Upper lobe of right lung (tissue), 1 donor: ENCODE measurements at places on chromosomes 6 and 20.
A peak's percentile ranks its signal among the peaks of the same experiment; 100 is the strongest.

DNA sequence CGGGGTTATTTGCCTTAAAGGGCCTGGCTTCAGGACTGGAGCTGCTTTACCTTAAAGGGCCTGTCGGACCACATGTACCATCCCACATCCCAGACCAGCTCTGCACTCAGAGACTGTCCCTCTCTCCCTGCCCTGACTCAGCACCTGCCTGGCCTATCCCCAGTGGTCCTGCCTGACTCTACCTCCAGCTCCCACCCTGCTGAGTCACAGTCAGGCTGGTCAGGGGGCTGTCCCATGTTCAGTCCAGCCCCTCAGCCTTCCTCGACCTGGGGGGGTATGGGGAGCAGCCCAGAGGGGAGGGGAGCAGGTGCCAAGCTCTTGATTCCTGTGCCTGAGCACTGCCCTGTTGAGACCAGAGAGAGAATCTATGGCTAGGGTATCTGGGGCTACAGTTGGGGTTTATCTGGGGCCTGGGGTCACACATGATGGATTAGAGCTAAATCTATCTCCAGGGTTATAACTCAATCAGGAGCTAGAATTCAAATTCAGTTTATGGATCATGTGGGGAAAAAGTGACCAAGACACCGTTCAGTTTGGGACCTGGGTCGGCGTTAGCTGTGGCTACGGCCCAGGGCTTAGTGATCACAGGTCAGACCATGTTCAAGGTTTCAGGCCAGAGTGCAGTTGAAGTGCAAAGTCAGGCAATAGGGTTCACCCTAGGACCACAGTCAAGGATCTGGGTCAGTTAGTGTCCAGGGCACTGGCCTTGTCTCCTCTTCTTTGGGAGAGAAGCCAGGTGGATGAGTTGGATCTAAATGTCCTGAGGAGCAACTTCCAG is 9.4 kb upstream of the TRIB3 start:
- peak overlapping the region; percentile 76 for H3K27ac ChIP-seq
- no peak overlapping the region for H3K4me3 ChIP-seq
- no peaks in the 10 kb centered on the region for H3K27me3 ChIP-seq
- H3K4me1 ChIP-seq = peaks cover 40% of the 10 kb centered on the region
- no peaks in the 10 kb centered on the region for H3K36me3 ChIP-seq

- H3K36me3 ChIP-seq = no peaks in the 10 kb centered on the region
- DNase-seq = no peak
- no peaks in the 10 kb centered on the region for H3K27me3 ChIP-seq
- no peak overlapping the region for H3K4me3 ChIP-seq
These were observed 66.9 kb downstream of the ZBTB2 start for GRCh38 chr6:151324488-151324825.

GRCh38 chr20:62990306-62990825 is 16.4 kb downstream of the BHLHE23 start:
- H3K4me3 ChIP-seq = no peak overlapping the region
- no peaks in the 10 kb centered on the region for H3K36me3 ChIP-seq
- H3K27ac ChIP-seq = no peak overlapping the region
- no peaks in the 10 kb centered on the region for H3K4me1 ChIP-seq
- H3K27me3 ChIP-seq = peaks cover 43% of the 10 kb centered on the region
- DNase-seq = no peak

DNA sequence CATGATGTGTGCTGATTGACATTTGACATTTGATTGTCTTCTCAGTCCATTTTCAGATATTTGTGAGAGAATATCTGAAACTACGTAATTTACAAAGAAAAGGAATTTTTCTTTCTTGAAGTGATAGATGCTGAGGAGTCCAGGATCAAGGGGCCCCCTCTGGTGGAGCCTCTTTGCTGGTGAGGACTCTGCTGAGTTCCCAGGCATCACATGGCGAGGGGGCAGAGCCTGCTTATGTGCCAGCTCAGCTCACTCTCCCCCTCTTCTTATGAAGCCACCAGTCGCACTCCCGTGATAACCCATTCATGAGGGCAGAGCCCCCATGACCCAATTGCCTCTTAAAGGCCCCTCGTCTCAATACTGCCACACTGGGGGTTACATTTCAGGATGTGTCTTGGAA is 91.3 kb downstream of the RPP40 start:
- H3K4me3 ChIP-seq = no peak overlapping the region
- H3K4me1 ChIP-seq = peaks cover 5% of the 10 kb centered on the region
- DNase-seq = no peak
- no peak overlapping the region for H3K27ac ChIP-seq
- no peaks in the 10 kb centered on the region for H3K27me3 ChIP-seq

DNA sequence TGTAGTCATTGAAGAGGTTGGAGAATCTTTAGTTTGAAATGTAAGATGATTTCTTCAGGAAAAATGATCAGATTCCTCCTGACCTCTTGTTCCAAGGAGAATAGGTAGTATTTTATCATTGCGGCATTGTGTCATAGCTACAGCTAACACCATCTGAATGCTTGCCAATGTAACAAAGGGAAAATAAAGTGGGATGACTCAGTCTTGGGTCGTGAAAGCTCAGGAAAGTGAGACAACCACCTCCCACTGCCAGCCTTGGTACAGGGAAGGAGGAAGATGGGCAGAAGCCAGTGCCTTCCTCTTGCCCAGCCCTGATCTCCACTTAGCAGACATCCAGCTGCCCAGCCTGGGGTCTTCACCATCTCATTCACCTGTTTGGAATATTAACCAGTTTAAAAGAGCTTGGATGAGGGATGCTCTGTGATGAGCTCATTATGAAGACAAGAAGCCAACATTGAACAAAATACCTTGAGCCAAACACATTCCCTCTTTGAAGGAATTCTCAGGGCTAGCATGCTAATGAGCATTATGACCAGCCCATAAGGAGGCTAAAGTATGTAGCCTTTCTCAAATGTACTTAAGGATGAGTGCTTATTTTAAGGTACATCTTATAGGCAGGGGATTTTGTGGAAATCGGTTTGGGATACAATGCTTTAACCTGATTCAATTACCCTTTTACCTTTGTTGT is 40.0 kb upstream of the APCDD1L start:
- no peak for DNase-seq
- no peak overlapping the region for H3K4me3 ChIP-seq

GRCh38 chr6:20325641-20326421 is 75.8 kb upstream of the E2F3 start:
- no peak for DNase-seq
- H3K4me1 ChIP-seq = no peaks in the 10 kb centered on the region
- no peak overlapping the region for H3K4me3 ChIP-seq
- H3K27me3 ChIP-seq = no peaks in the 10 kb centered on the region

DNA sequence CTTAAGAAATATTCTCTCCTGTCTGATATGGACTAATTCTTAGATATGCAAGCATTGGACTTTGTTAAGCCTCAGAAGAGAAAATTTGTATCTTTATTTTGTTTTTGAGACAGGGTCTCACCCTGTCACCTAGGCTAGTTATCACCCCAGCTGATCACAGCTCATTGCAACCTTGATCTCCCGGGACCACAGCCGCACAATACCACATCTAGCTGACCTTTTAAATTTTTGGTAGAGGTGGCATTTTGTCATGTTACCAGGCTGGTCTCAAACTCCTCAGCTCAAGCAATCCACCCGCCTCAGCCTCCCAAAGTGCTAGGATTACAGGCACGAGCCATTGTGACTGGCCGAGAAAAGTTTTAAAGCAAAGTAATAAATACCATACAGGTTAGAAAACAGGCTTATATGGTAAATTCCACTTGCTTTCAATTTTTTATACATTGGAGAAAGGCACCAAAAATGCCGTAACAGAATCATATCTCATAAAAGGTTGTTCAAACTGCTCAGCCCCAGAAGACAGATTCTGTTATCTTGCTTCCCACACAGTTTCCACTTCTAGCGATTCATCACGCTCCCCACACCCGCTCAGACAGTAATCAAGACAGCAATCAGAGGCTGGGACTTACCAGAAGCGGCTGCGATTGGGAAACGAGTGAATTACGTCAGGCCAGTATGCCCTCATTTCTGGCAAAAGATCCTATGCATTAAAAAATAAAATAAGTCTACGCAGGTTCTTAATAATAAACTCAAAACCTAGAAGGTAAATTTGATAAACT is 13.8 kb downstream of the RNASET2 start:
- no peak overlapping the region for H3K27ac ChIP-seq
- no peaks in the 10 kb centered on the region for H3K4me1 ChIP-seq
- peaks cover 32% of the 10 kb centered on the region for H3K36me3 ChIP-seq
- DNase-seq = no peak
- H3K27me3 ChIP-seq = no peaks in the 10 kb centered on the region
- no peak overlapping the region for H3K4me3 ChIP-seq

DNA sequence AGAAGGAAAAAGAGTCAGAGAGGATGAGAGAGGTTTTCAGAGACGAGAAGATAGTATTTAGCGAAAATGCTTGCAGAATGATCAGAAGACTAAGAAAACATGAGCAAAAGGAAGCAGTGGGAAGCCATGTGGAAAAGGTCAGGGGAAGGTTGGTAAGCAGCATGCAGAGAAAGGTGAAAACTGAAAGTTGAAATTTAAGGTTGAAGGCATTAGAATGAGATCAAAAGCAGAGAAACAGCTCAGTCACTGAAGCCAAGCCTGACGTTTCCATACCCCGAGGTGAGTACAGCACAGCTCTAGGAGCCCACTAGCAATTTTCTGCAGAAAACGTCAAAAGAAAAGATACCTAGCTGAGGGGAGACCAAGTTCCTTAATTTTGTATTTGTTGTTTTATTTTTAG is 19.1 kb upstream of the TFB1M start:
- H3K27ac ChIP-seq = no peak overlapping the region
- no peak overlapping the region for H3K4me3 ChIP-seq
- H3K4me1 ChIP-seq = no peaks in the 10 kb centered on the region
- H3K27me3 ChIP-seq = no peaks in the 10 kb centered on the region
- H3K36me3 ChIP-seq = no peaks in the 10 kb centered on the region
- no peak for DNase-seq

DNA sequence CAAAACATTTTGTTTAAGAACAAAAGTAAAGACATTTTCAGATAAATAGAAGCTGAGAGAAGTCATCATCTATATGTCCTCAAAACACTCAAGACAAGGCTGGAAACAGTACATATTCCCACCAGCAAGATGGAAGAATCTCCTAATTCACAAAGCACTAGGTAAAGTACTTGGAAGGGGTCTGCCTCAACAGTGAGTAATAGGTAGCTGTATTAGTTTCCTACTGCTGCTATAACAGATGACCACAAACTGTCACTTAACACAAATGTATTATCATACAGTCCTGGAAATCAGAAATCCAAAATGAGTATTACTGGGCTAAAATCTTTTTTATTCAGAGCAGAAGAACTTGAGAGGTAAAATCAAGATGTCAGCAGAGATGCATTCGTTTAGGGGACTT is 40.6 kb downstream of the ZKSCAN8 start:
- DNase-seq = no peak
- H3K27me3 ChIP-seq = no peaks in the 10 kb centered on the region
- H3K4me3 ChIP-seq = no peak overlapping the region
- H3K4me1 ChIP-seq = no peaks in the 10 kb centered on the region

DNA sequence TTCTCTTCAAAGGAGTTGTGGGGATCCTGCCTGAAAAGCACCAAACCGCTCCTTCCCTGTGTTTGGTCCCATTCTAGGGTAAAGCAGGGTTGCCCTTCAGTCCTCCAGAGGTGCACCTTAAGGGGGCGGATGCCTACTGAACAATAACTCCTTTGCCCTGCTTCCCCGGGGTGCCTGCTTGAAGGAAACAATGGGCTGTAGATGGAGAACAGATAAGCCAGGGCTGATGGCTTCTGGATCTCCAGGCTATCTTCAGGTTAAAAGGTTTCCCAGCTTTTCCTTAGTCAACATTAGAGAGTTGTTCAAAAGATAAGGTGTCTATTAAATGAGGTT is 5.4 kb upstream of the PRDM1 start:
- H3K4me3 ChIP-seq = no peak overlapping the region
- H3K4me1 ChIP-seq = peaks cover 5% of the 10 kb centered on the region
- H3K36me3 ChIP-seq = no peaks in the 10 kb centered on the region
- DNase-seq = no peak

- peaks cover 6% of the 10 kb centered on the region for H3K27me3 ChIP-seq
- H3K36me3 ChIP-seq = no peaks in the 10 kb centered on the region
These were observed 69.3 kb upstream of the SRSF6 start for GRCh38 chr20:43388268-43389002.

- H3K36me3 ChIP-seq = no peaks in the 10 kb centered on the region
- DNase-seq = no peak
- no peaks in the 10 kb centered on the region for H3K27me3 ChIP-seq
These were observed 5.1 kb upstream of the TMEM244 start for GRCh38 chr6:129866256-129866655.

GRCh38 chr6:81816380-81816779 is 63.9 kb upstream of the TENT5A start:
- no peaks in the 10 kb centered on the region for H3K36me3 ChIP-seq
- DNase-seq = no peak
- no peaks in the 10 kb centered on the region for H3K4me1 ChIP-seq
- no peak overlapping the region for H3K27ac ChIP-seq

- H3K27ac ChIP-seq = no peak overlapping the region
- H3K4me3 ChIP-seq = no peak overlapping the region
- no peaks in the 10 kb centered on the region for H3K4me1 ChIP-seq
These were observed 76.0 kb downstream of the AIG1 start for GRCh38 chr6:143136647-143137046.

GRCh38 chr20:51221791-51222408 is 199.0 kb upstream of the KCNG1 start:
- peaks cover 33% of the 10 kb centered on the region for H3K27me3 ChIP-seq
- no peak overlapping the region for H3K4me3 ChIP-seq
- no peaks in the 10 kb centered on the region for H3K36me3 ChIP-seq
- no peak overlapping the region for H3K27ac ChIP-seq

DNA sequence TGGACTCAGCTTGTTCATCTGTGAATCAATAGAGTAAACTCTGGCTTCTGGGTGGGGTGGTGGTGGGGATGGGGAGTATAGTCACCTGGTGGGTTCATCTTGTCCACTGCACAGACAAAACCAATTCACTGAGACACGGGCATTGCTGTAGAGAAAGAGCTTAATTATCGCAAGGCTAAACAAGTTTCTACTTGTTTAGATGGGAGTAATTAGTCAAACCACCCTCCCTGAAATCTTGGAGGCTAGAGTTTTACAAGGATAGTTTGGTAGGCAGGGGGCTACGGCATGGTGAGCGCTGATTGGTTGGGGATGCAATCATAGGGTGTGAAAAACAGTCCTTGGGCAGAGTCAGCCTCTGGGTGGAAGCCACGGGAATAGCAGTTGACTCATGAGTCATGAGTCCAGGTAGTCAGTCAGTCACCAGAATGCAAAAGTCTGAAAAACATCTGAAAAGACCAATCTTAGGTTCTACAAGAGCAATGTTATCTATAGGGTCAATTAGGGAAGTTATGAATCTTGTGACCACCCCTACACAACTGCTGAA is 77.8 kb downstream of the STMND1 start:
- no peaks in the 10 kb centered on the region for H3K36me3 ChIP-seq
- H3K27ac ChIP-seq = no peak overlapping the region

GRCh38 chr20:39083761-39084160 is 121.6 kb downstream of the DHX35 start:
- H3K36me3 ChIP-seq = no peaks in the 10 kb centered on the region
- no peaks in the 10 kb centered on the region for H3K4me1 ChIP-seq
- no peaks in the 10 kb centered on the region for H3K27me3 ChIP-seq
- no peak for DNase-seq

DNA sequence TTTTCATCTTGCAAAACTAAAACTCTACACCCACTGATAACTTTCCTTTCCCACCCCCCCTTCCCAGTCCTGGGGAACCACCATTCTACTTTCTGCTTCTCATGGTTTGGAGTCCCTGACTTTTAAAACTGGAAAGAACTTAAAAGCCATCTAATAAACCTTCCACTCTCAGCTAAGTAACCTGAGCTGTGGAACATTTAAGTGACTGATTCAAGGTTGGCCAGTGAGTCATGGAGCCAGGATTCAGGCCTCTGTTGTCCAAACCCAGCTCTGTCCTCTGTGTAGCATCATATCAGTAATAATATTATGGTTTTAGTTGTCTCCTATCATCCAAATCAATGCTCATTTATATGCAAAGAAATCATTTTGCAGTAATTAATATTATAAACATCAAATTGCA is 176.0 kb upstream of the NT5E start:
- H3K27me3 ChIP-seq = no peaks in the 10 kb centered on the region
- DNase-seq = no peak
- H3K36me3 ChIP-seq = no peaks in the 10 kb centered on the region
- no peaks in the 10 kb centered on the region for H3K4me1 ChIP-seq
- no peak overlapping the region for H3K27ac ChIP-seq
